ENCODE measurements at places on chromosomes 2 and 18. TPM values are rescaled to one million over a fixed set of nuclear protein-coding genes. Genes with fewer than 3 reads are reported as not detected.
A peak's percentile ranks its signal among the peaks of the same experiment; 100 is the strongest.

- H3K4me1 ChIP-seq = no peaks in the 10 kb centered on the region
- no peak overlapping the region for H3K4me3 ChIP-seq
- no peak overlapping the region for H3K27ac ChIP-seq
- no peaks in the 10 kb centered on the region for H3K27me3 ChIP-seq
- DNase-seq = no peak
Observed at GRCh38 chr2:189127756-189128155, 51.8 kb downstream of the COL5A2 start.

DNA sequence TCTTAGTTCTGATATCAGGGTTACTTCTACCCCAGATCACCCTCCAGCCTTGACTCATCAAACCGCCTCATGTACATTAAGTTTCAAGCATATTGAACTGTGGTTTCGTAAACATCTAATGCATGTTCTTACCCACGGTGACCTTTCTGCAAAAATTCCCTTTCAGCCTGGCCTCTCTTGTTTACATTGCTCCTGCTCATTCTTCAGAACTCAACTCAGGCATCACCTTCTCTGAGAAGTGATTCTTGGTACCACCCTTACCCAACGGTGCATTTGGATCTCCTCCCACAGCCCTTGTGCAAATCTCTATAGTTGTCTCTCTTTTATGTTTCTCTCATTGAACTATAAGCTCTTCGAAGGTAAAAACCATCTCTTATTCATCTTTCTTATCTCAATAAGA, 503.1 kb upstream of the PKDCC start:
- H3K4me1 ChIP-seq = no peaks in the 10 kb centered on the region
- H3K36me3 ChIP-seq = no peaks in the 10 kb centered on the region
- no peaks in the 10 kb centered on the region for H3K27me3 ChIP-seq
- H3K27ac ChIP-seq = no peak overlapping the region
- DNase-seq = no peak

GRCh38 chr2:207251573-207252192, 85.9 kb upstream of the KLF7 start:
- no peaks in the 10 kb centered on the region for H3K36me3 ChIP-seq
- H3K27me3 ChIP-seq = no peaks in the 10 kb centered on the region
- no peak overlapping the region for H3K4me3 ChIP-seq
- no peak overlapping the region for H3K27ac ChIP-seq
- no peak for DNase-seq

GRCh38 chr2:11681722-11682589, 12.0 kb upstream of the NTSR2 start:
- H3K4me3 ChIP-seq = no peak overlapping the region
- no peak overlapping the region for H3K27ac ChIP-seq
- peaks cover 3% of the 10 kb centered on the region for H3K4me1 ChIP-seq
- no peaks in the 10 kb centered on the region for H3K36me3 ChIP-seq
- DNase-seq = peak; percentile 80

DNA sequence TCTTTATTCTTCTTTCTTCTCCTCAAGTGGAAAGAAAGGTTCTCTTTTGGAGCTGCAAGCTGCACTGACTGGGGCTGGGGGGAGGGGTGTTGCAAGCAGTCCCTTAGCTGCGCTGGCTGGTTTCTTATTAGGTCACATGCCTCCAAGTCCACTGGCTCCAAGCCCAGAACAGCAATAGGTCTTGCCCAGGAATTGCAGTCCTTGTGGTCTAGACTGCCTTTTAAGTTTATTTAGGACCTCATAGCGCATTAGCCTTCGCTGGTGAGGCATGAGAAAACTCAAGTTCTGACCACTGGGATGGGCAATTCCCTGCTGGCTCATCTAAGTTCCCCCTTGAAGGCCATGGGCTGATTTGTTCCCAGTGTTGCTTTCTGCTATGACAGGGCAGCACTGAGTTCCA, 138.6 kb upstream of the SCN7A start:
- H3K27ac ChIP-seq = no peak overlapping the region
- H3K4me3 ChIP-seq = no peak overlapping the region
- DNase-seq = no peak
- no peaks in the 10 kb centered on the region for H3K36me3 ChIP-seq
- peaks cover 7% of the 10 kb centered on the region for H3K27me3 ChIP-seq

DNA sequence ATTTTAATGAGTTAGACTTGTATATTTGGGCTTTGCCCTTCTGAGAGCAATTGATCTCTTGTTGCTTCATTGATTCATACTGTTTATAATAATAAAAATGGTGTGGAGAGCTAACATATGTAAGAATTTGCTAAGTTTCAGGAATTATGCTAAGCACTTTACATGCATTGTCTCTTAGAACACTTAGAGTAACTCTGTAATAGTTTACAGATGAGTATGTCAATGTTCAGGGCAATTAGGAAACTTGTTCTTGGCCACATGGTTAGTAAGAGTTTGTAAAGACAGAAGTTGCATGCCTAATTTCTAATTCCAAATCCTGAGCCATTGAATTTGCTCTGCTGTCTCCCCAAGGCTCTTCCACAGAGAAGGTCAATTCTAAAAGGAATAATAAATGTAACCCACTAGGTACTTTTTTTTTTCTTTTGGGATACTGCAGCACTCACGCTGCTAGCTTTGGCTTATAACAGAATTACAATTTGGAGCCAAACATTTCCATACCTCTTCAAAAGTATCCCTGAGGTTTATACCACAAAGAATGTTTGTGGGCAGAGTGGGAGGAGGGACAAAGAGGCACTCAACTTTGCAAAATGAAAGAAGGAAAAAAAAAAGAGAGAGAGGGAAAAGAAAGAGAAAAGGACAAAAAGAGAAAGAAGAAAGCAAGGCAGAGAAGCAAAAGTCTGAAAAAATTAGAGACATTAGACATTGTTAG, 232.4 kb downstream of the CALCRL start:
- H3K4me3 ChIP-seq = no peak overlapping the region
- H3K36me3 ChIP-seq = no peaks in the 10 kb centered on the region
- no peak for DNase-seq
- H3K4me1 ChIP-seq = no peaks in the 10 kb centered on the region
- H3K27ac ChIP-seq = no peak overlapping the region

Gene CBLN2
- not detected for total RNA-seq

DNA sequence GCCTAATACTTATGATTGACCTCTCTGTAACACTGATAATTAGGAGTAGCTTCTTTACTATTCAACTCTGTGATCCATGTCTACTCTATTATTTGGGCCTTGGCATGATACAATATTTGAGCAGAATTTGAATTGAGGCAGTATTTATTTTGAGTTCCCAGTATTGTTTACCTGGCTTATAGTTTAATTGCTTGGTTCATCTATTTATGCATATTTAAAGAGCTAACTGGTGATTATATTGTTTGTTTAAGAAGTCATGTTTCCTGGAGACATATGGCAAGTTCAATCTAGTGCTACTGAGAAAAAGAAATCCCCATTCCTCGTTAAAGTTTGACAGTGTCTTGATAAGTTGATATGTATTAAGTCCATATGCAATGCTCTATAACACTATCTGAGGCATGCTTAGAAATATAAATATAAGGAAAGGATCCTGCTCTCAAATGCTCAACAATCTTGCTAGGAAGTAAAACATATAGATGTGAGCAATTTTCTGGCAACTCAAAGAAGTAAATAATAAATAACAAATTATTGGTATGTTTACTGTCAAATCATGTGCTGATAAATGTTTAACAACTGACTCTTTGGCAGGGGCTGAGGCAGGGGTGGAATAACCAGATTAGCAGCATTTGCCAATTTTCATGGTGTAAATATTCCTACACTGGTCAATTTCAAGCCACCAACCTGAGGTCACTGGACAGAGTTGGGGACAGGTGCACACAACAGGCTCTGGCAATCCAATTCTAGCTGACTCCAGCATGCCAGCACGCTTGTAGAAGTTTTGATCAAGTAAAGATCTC, 430.2 kb upstream of the PIK3C3 start:
- no peaks in the 10 kb centered on the region for H3K27me3 ChIP-seq
- H3K27ac ChIP-seq = no peak overlapping the region
- no peak for DNase-seq
- H3K4me1 ChIP-seq = no peaks in the 10 kb centered on the region
- no peak overlapping the region for H3K4me3 ChIP-seq

GRCh38 chr2:227453810-227454209, 18.1 kb upstream of the AGFG1 start:
- no peak for DNase-seq
- H3K27me3 ChIP-seq = peaks cover 3% of the 10 kb centered on the region
- H3K4me1 ChIP-seq = peaks cover 49% of the 10 kb centered on the region
- H3K27ac ChIP-seq = no peak overlapping the region
- no peak overlapping the region for H3K4me3 ChIP-seq

DNA sequence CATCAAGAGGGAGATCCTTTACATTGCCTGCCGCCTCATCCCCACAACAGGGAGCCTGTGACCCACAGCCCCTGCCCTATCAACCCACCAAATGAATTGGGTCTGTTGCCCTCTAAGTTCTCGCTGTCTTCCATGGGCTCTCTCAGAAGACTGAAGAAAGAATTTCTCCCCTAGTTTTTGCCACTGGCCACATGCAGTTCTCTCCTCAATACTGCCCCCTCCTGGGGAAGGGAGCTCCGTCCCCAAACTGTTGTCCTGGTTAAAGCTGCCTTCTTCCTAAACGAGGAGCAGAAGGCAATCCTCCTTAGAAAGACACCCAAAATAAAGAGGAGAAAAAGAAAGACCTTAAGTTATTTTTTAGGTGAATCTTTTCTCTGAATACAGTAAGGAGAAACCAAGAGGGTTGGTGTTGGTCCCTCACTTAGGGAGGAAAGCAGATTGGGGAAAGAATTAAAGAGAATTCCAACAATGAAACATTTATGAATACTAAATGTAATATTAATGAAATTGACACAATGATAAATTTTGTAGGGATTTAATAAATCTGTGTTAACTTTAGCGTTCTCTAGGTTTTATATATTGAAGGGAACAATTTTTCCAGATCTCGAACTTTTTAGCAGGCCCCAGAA, 31.1 kb upstream of the SATB2 start:
- peaks cover 18% of the 10 kb centered on the region for H3K27me3 ChIP-seq
- no peaks in the 10 kb centered on the region for H3K4me1 ChIP-seq
- DNase-seq = peak; percentile 68
- no peak overlapping the region for H3K4me3 ChIP-seq
- H3K36me3 ChIP-seq = no peaks in the 10 kb centered on the region

DNA sequence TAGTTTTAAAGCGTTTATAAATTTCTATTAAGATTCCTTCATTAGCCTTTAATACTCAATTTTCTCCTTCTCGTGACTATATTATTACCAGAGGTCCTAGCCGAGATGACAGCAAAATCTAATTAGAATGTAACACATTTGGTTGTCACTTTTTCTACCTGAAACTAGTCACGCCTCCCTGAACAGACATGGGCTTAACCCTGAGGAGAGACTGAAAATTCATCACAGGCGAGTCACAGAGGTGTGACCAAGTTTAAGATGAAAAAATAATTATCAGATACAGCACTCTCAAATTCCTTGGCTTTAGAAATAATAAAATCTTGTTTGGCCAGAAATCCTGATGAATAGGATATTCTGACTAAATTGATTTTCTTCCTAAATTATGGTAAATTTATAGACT, 834.4 kb upstream of the SLC39A10 start:
- no peak for DNase-seq
- no peak overlapping the region for H3K4me3 ChIP-seq
- H3K27me3 ChIP-seq = no peaks in the 10 kb centered on the region
- H3K36me3 ChIP-seq = no peaks in the 10 kb centered on the region
- no peaks in the 10 kb centered on the region for H3K4me1 ChIP-seq

- no peak overlapping the region for H3K27ac ChIP-seq
- peaks cover 79% of the 10 kb centered on the region for H3K27me3 ChIP-seq
- peak overlapping the region; percentile 38 for H3K4me3 ChIP-seq
- H3K4me1 ChIP-seq = peaks cover 10% of the 10 kb centered on the region
Observed at GRCh38 chr2:10080536-10081304, 509 bp upstream of the CYS1 start.

DNA sequence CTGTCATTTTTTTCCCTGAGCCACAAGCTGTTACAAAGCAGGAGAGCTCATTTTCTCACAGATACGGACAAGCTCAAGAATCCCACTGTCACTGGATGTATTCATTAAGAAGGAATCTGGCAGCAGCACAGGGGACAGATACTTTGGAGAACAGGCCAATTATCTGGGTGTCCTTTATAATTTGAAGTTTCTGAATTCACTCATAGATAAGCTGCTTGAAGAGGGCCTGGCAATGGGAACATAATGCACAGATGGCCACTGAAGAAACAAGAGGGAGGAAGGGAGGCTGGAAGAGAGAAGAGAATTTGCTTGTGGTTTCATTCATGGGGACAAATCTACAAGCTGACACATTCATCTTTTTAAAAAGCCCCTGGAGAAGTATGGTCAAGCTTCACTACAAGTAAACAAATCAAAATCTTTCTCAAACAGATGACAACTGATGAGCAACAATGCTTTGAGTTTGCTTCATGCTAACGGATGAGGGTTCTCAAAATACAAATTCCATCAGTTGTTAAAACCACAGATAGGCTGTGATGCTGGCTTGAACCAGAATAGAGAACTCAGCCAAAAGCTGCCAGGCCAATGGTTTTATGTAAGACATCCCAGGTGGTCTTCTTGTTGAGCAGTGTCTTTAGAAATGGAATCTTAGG, 11.9 kb downstream of the BCL2 start:
- peak overlapping the region; percentile 2 for H3K27ac ChIP-seq
- no peaks in the 10 kb centered on the region for H3K27me3 ChIP-seq
- no peak overlapping the region for H3K4me3 ChIP-seq
- H3K4me1 ChIP-seq = peaks cover 81% of the 10 kb centered on the region
- H3K36me3 ChIP-seq = peaks cover 8% of the 10 kb centered on the region

- DNase-seq = no peak
- H3K27ac ChIP-seq = no peak overlapping the region
- no peaks in the 10 kb centered on the region for H3K36me3 ChIP-seq
Observed at GRCh38 chr2:138964418-138964817, 184.2 kb upstream of the NXPH2 start.

DNA sequence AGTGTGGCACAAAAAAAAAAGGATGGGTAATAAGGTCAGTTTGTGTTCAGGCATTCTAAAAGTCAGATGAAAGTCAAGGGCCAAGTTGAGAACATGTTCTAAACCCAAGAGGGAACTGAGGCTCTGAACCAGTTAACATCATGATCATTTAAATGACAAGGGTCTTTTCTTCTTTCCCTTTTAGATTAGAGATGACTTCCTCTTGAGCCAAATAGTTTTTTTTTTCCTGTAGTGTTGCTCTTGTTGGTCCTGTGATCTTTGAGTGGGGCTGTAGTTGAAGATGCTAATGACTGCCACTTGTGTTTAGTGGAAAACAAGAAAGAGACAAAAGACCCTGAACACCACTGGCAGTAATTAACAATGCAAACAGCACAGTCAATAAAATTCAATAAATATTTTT, 482.7 kb upstream of the SYT4 start:
- no peak overlapping the region for H3K4me3 ChIP-seq
- no peak overlapping the region for H3K27ac ChIP-seq
- H3K4me1 ChIP-seq = no peaks in the 10 kb centered on the region

GRCh38 chr2:30147196-30147714, 448 bp downstream of the YPEL5 start:
- no peak for DNase-seq
- H3K4me3 ChIP-seq = peak overlapping the region; percentile 72
- H3K4me1 ChIP-seq = peaks cover 57% of the 10 kb centered on the region
- no peaks in the 10 kb centered on the region for H3K27me3 ChIP-seq

DNA sequence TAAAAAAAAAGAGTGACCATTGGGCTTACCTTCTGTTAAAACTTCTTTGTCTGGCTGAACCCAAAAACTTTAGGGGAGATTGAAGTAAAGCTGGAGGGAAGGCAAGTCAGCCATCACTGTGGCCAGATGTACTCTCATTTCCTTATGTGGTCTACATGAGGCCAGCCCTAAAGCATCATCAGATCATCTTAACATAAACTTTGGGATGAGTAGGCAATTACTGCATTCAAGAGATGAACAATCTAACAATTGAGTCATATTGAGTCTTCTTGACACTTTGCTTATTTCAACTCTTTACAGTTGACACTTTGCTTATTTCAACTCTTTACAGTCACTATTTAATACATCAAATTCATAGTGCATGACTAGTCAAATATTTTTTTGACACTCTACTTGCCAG, 155.6 kb downstream of the QPCT start:
- no peaks in the 10 kb centered on the region for H3K36me3 ChIP-seq
- no peaks in the 10 kb centered on the region for H3K4me1 ChIP-seq
- no peak overlapping the region for H3K27ac ChIP-seq
- peaks cover 3% of the 10 kb centered on the region for H3K27me3 ChIP-seq

Gene PLB1
- 1.6 TPM for total RNA-seq

Gene LOXHD1
- total RNA-seq = 0.05 TPM

All from activated naive CD4-positive, alpha-beta T cell treated with anti-CD3 and anti-CD28 coated beads for 36 hours (primary cell).